Pulmonary artery endothelial cell (primary cell): ENCODE measurements at places on chromosomes 7 and 10. TPM values are rescaled to one million over a fixed set of nuclear protein-coding genes. Genes with fewer than 3 reads are reported as not detected.

The IL6 gene
- total RNA-seq: 8.2 and 16.3 TPM in 2 replicates

The ODAD2 gene
- 0.20 and 0.32 TPM in 2 replicates for total RNA-seq

The ITPRID1 gene
- not detected in 2 replicates for total RNA-seq

The BLVRA gene
- 32.8 and 40.1 TPM in 2 replicates for total RNA-seq

The IQUB gene
- 0.32 and 0.33 TPM in 2 replicates for total RNA-seq

The RAMP3 gene
- total RNA-seq: not detected in 2 replicates

The TSPAN12 gene
- total RNA-seq: 33.3 and 34.0 TPM in 2 replicates

The ADRA2A gene
- total RNA-seq: 0.13 and 0.49 TPM in 2 replicates

The PGAM2 gene
- total RNA-seq: 0.14 TPM in 1 of 2 replicates, not detected in the other

The TMEM213 gene
- not detected in 2 replicates for total RNA-seq

The TMEM26 gene
- 0.14 and 0.26 TPM in 2 replicates for total RNA-seq

The SLC16A9 gene
- 0.07 TPM in 1 of 2 replicates, not detected in the other for total RNA-seq

The MRPS24 gene
- total RNA-seq: 64.0 and 87.2 TPM in 2 replicates

The PDK4 gene
- total RNA-seq: 5.9 and 13.2 TPM in 2 replicates

The WDR86 gene
- total RNA-seq: not detected in 2 replicates

The SNX8 gene
- total RNA-seq: 11.1 and 13.1 TPM in 2 replicates

The ZNF248 gene
- total RNA-seq: 3.9 and 5.9 TPM in 2 replicates

The CBLL1 gene
- total RNA-seq: 13.7 and 21.1 TPM in 2 replicates

The ERVW-1 gene
- not detected in 2 replicates for total RNA-seq

The CLEC5A gene
- not detected in 2 replicates for total RNA-seq

The GUSB gene
- 25.1 and 31.9 TPM in 2 replicates for total RNA-seq

The UCN3 gene
- total RNA-seq: not detected in 2 replicates

The DOCK1 gene
- 74.0 and 89.6 TPM in 2 replicates for total RNA-seq

The OPN4 gene
- not detected in 2 replicates for total RNA-seq

The HHEX gene
- total RNA-seq: 46.5 and 50.5 TPM in 2 replicates
